ENCODE measurements at places on chromosomes 4 and X.

DNA sequence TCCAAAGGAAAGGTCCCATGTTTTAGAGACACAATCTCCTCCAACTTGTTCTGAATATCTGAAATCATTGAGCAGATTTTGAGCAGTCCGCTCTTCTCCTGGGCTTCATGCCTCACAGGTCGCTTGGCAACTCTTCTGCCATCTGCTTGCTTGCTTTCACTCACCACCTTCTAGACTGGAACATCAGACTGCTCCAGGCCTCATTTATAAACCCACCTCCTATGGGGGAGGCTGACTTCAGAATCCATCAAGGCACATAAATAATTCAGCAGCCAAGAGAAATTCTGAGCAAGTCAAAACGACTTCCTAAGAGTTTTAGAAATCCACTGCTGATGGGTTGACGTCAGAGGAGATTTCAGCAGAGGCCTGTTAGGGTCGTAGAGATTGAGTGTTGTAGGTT is 64.1 kb downstream of the FAM184B start:
- no peak for DNase-seq

DNA sequence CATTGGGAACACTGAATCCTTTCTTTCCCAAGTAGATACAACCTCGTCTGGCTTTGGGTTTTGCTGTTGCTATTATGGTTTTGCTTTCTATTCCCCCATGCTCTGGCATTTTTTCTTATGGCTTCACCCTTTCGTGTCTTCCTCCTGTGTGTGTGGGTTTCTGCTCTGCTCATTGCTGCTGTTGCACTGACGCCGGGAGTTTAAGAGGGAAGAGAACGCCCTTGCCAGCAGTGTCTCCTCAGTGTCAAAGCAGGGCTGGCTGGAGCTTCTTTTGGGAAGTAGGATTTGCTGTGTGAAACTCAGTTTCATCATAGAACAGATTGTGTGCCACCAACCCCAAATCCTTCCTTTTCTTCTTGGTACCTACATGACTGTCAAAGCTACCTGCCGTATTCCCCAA is 63.7 kb downstream of the CLDN22 start:
- DNase-seq: no peak

DNA sequence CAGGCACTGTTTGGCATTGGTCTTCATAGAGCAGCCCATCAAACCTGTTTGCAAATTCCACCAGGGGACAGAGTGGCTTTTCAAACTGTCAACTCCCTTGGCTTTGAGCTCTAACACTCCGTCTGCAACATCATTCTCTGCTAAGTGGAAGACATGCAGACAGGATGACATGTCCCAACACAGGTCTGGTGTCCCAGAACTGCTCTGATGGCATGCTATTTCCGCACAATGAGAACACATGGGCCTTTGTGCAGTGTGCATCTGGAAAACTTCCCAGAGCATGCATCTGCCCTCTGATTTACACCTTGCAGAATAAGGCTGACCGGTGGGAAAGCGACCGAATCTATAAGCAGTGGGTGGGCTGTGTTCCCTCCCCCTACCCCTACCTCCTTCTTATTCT is 212.8 kb upstream of the GYPA start:
- peak; percentile 36 for DNase-seq

DNA sequence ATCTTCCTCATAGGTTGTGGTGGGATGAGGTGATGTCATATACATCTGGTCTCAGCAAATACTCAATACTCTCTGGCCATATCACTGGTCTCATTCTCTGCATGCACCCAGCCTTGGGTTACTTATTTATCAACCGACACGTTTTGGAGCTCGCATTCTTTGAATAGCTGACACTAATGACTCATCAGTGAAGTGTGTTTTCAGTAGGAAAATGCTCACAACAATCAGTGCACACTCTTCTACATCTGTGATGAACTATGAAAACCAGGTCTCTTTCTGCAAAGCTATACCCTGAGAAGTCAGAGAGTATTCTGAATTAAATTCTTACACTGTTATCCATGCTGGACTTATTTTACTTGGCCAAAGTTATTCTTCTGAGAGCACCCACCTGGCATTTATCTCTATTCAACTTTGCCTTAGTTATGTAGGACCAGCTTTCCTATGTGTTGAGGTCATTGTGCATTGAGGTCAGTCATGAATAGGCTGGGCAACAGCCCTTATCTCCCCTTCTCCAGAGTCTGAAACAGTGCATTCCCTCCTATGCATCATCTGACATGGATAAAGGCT is 58.7 kb upstream of the DHX15 start:
- peak; percentile 38 for DNase-seq

- DNase-seq: no peak
Measured at GRCh38 chrX:100315566-100315965, 94.5 kb downstream of the PCDH19 start.

DNA sequence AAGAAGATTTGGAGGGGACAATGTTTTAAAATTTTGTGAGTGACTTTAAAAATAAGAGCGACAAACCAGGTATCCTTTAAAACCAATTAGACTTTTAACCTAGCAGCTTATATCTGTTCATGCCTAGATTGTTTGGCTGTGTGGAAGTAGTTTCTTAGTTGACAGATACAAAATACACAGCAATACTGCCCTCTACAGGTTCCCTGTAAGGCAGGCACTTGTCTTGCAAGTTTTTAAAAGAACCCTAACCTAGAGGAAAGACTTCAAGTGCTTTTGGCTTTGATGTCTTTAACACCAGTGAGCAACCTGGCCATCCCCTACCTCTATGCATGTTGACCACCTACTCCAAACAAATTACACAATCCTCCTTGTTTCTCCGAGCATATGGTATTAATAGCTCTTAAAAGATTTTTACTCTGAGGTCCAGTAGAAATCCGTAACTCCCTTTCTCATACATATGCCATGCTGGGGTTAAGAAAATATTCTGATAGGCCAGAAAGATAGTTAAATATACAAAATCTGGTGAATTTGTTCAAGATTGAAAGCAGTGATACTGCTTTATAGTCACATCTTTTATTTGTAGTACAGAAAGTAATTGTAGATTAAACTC is 273.0 kb downstream of the ARHGAP24 start:
- DNase-seq: peak; percentile 85

DNA sequence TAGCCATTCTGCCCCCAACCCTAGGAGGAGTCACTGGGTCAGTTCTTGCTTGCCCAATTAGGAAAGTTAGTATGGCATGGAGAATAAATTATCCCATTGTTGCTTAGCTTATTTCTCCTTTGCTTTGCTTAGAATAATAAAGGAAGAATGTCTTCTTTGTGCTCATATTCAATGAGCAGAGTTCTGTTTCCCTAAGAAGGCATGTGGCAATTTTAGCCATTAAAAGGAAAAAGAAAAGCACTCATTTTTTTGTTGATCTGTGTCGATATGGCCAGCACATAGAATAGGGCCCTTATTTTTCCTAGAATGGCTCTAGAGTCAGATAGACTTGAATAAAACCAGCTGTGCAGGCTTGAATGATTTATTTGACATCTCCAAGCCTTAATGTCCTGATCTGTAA is 166.4 kb upstream of the PPARGC1A start:
- DNase-seq: no peak

- DNase-seq: no peak
Measured at GRCh38 chr4:176883681-176884418, 91.1 kb upstream of the VEGFC start.

GRCh38 chrX:145673841-145674240 is 143.8 kb upstream of the SLITRK2 start:
- DNase-seq: no peak

- peak; percentile 25 for DNase-seq
Measured at GRCh38 chrX:7996414-7996813, 69.2 kb upstream of the PNPLA4 start.

GRCh38 chr4:184649971-184650855 is 675 bp downstream of the PRIMPOL start:
- DNase-seq: peak; percentile 47

GRCh38 chr4:187436251-187436650 is 559.3 kb upstream of the ZFP42 start:
- DNase-seq: no peak

DNA sequence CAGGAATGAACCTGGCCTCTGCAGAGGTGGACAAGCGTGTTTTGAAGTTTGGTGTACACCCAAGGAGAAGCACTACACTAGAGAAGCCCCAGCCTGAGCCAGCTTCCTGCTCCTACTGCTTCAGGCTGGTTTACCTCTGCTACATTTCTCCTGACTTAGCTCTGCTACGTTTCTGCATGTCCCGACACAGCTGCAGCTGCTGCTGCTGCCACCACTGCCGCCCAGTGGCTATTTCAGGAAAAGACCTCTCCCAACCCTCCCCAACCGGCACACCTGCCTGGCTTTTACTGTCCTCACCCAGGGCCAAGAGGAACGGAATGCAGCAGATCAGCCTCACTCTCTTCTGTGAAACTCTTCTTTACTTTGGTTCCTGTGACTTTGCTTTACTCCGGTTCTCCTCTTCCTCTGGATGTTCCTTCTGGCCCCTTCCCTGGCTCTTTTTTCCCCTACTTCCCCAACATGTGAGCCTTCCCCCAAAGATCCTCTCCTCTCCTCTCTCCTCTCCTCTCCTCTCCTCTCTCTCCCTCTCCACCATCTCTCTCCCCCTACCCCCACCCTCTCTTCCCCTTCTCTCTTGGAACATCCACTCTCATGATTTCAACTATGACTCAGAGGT is 3.1 kb upstream of the P2RY4 start:
- DNase-seq: peak; percentile 35

- DNase-seq: peak; percentile 55
Measured at GRCh38 chr4:153207567-153207966, 3.3 kb downstream of the TRIM2 start.

- DNase-seq: no peak
Measured at GRCh38 chrX:102672856-102673255, 21.6 kb downstream of the GPRASP1 start.

GRCh38 chr4:142440093-142440492 is 406.0 kb downstream of the INPP4B start:
- no peak for DNase-seq

- DNase-seq: no peak
Measured at GRCh38 chrX:39196192-39197102, 395.2 kb downstream of the MID1IP1 start.

- DNase-seq: no peak
Measured at GRCh38 chr4:59848457-59848856, 1351.7 kb upstream of the ADGRL3 start.

GRCh38 chrX:153667281-153667955 is 6.2 kb downstream of the PNCK start:
- DNase-seq: no peak

- peak; percentile 15 for DNase-seq
Measured at GRCh38 chr4:52751487-52751911, 274 bp upstream of the ERVMER34-1 start.

DNA sequence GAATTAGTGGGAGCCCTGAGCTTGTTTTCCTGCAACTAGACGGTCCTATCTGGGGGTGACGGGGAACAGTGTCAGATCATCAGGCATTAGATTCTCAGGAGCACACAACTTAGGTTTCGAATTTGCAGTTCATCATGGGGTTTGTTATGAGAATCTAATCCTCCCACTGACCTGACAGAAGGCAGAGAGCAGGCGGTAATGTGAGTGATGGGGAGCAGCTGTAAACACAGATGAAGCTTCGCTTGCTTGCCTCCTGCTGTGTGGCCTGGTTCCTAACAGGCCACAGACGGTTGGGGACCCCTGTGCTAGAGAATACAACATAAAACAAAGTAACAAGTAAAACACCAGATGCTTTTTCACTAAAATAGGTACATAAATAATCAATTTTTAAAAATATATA is 86.2 kb upstream of the BLTP1 start:
- DNase-seq: no peak

- peak; percentile 65 for DNase-seq
Measured at GRCh38 chrX:40543661-40544328, 37.0 kb upstream of the ATP6AP2 start.

- DNase-seq: no peak
Measured at GRCh38 chr4:169102026-169102425, 92.0 kb upstream of the CBR4 start.

- no peak for DNase-seq
Measured at GRCh38 chr4:152164561-152164960, 371.3 kb downstream of the FBXW7 start.

- no peak for DNase-seq
Measured at GRCh38 chr4:188332265-188332664, 193.0 kb downstream of the TRIML1 start.

DNA sequence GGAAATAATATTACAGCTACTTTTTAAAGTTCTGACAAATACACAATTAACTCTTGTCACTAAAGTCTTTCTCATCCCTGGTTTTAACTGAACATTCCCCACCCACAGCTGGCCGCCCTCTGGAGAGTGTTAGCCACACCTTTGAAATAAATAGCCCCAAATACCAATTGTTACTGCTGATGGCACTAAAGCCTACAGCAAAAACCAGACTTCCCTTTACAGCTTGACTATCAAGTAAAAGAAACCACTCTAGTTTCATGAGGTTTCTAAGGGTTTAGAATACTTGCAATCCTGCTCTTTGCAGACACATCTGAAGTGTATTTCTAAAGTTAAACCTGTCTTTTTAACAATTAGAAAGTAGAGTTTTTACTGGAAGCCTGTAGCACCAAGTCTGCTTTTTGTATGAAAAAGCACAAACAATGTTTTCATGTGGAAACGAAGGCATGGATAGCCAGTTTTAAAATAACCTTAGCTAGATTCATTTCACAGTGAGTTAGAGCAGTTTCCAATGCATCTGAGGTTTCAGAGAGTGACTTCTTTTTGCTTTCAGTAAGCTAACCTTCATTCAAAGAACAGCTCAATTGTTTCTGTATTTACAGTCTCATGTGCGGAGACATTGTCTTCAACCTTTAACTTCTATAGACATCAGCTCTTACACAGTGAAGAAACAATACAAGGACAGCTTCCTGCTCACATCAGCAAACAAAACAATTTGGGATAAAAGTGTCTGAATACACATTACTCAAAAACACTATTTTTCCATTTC is 164.8 kb upstream of the VEGFC start:
- no peak for DNase-seq

GRCh38 chr4:40473578-40474388 is 138.7 kb downstream of the CHRNA9 start:
- no peak for DNase-seq

GRCh38 chrX:87403551-87403950 is 114.1 kb upstream of the KLHL4 start:
- DNase-seq: peak; percentile 61

- no peak for DNase-seq
Measured at GRCh38 chr4:154471032-154471431, 20.6 kb downstream of the DCHS2 start.

- no peak for DNase-seq
Measured at GRCh38 chr4:14841801-14842768, 160.2 kb upstream of the CPEB2 start.

GRCh38 chr4:57071326-57071725 is 38.9 kb downstream of the IGFBP7 start:
- DNase-seq: no peak

- DNase-seq: no peak
Measured at GRCh38 chrX:40663880-40664630, 16.7 kb upstream of the CXorf38 start.

DNA sequence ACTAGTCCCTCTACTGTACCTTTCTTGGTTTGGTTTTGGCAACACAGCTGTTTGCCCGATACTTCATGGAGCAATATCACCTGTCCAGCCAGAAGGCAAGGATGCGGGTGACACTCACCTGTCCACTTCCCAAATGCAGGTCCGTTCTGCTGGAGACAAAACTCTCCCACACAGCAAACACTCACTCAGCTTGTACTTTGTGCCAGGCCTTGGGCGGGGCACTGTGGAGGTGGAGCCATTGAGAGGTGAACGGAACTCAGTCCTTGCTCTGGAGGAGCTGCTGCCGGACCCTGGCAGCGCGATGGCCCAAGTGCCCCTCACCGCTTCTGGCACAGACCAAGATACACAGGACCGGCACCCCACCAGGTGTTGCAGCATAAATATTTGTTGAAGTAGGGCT is 15.3 kb upstream of the HMGB3 start:
- no peak for DNase-seq

GRCh38 chr4:15563871-15564270 is 91.3 kb downstream of the FBXL5 start:
- DNase-seq: no peak

- no peak for DNase-seq
Measured at GRCh38 chr4:80270321-80270720, 3.9 kb downstream of the FGF5 start.

All from lung microvascular endothelial cell (primary cell).